ENCODE measurements at places on chromosomes 3 and 15. TPM values are rescaled to one million over a fixed set of nuclear protein-coding genes. Genes with fewer than 3 reads are reported as not detected.

DISP2 gene
- 0.54 TPM for total RNA-seq

CFAP100 gene
- total RNA-seq = not detected

STAC gene
- not detected for total RNA-seq

GP9 gene
- not detected for total RNA-seq

CD80 gene
- total RNA-seq = 0.42 TPM

CLDN16 gene
- total RNA-seq = 0.46 TPM
